ENCODE measurements at places on chromosomes 5 and 9.

- no peak for DNase-seq
These were observed 151.8 kb upstream of the RAD23B start for GRCh38 chr9:107131108-107131799.

DNA sequence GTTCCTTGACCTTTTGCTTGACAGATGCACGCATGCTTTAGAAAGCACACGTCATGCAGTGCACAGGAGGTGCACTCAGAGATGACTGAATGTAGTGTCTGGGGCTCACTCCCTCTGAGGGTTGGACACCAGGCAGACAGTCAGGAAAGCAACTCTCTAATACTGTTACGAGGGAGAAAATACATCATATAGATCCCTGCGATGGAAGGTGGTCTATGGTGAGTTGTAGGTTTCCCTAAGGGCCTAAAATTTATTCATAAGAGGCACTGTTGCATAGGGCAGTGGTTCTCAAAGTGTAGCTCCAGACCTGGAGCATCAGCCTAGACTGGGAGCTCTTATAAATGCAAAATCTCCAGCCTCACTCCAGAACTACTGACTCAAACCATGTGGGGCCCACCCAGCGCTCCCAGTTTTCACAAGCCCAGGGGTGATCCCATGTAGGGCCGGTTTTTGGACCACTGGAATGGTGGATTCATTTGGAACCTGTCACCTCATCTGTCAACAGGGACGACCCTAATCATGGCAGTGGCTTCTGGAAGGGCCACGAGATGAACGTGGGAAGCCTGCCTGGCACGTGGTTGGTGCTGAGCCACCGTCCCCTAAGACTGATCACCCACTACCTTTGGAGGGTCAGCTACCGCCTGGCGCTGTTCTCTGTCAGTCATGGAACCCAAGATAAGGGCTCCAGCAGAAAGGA is 16.8 kb upstream of the PHF19 start:
- no peak for DNase-seq

GRCh38 chr5:80227979-80228596 is 27.8 kb downstream of the SERINC5 start:
- DNase-seq = no peak

GRCh38 chr5:161847447-161847846 is 473 bp upstream of the GABRA1 start:
- DNase-seq = no peak

DNA sequence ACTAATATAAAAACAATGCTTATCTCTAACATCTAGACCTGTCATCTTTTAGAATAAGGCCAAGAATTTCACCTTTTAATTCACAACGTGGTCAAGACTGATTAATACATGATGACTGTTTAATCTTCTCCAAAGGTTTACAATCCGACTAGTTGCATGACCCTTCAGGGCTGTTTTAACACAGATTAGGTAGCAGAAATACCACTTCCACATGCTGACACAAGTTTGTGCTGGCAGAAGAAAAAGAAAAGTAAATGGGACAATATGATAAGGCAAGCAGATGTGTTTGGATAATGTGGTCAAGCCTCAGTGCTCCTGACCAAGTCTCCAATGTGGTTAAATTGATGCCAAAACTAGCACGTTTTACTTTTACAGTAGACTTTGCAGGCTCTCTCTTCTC is 31.1 kb downstream of the SEMA6A start:
- no peak for DNase-seq

DNA sequence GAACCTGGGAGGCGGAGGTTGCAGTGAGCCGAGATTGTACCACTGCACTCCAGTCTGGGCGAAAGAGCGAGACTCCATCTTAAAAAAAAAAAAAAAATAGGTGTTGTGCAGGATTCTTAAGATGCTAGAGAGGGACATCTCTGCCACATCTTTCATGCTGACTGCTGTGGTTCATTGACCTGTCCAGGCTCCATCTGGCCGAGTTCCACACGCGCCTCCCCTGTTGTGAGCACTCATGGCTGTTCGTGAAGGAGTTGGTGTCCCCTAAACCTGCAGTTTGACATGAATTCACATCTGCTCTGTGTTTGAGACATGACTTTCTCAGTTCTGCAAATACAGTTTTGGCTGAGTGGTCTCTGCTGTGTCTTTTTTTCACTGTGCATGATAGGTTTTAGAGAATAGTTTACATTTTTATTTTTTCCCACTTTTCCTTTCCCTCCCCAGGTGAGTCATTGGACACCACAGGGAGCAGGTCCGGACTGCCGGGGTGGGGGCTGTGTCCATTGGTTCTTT is 5.3 kb downstream of the NXNL2 start:
- no peak for DNase-seq

GRCh38 chr9:78397045-78397444 is 100.1 kb downstream of the PSAT1 start:
- no peak for DNase-seq

DNA sequence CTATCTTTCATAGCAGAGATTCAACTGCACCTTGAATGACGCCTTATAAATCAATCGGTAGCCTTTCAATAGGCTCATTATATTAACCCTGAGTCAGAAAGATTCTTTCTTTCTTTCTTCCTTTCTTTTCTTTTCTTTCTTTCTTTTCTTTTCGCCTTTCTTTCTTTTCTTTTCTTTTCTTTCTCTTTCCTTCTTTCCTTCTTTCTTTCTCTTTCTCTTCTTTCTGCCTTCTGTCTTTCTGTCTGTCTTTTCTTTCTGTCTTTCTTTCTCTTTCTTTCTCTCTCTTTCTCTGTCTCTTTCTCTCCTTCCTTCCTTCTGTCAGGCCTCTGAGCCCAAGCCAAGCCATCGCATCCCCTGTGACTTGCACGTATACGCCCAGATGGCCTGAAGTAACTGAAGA is 86.0 kb upstream of the CLINT1 start:
- no peak for DNase-seq

DNA sequence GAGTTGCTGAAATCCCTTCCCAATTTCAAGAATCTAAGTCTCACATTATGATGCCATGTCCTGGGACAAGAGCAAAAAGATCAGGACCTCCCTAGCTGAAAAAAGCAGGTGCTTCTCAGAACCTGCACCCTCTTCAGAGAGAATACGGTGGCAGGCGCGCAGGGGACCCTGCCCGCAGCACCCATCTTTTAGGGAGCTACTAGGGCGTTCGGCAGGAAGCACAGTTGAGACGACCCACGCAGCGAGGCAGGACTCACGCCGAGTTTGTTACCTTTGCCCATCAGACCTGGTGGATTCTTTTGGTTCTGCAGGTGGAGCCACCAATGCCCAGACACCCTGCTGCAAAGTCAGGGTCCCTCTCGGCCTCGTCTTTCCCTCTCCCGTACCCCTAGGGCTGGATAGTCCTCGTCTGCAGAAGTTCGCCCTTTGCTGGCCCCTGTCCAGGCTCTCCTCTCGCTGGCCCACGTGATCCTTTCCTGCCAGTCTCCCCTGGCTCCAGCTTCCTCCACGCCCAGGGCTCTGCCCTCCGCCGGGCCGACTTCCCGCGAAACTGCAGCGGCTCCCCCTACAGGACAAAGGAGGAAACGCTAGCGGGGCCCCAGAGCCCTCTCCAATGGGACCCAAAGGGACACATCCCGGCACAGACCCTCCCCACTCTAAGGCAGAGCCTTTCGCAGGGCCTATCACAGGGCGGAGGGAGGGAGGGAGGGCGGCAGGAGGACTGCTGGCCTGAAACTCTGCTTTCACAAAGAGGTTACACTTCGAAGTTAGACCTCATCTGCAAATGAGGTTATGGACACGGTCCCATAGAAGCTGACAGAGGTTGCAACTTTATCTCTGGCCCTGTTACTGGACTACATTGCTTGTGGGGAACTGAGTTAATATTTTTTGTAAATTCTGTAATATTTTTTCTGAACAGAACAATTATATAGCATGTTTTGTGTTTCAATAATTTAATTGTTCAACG is 28.8 kb downstream of the TMEM174 start:
- DNase-seq = peak; percentile 37

DNA sequence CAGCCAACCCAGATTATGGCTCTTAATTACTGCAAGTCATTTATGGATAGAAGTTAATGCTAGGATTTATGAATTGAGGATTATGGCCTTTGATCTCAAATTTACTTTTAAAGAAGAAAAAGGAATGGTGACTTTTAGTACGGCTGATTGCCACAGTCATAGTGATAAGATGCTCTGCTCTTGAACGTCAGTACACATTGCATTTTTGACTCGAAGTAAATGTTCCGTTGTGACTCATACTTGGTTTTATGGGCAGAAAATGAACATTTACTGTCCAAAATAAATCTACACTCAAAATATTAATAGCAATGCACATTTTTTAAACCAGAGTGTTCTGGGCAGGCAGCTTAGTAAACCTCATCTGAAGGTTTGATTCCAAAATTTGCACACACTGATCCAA is 830 bp downstream of the ADAMTSL1 start:
- no peak for DNase-seq

DNA sequence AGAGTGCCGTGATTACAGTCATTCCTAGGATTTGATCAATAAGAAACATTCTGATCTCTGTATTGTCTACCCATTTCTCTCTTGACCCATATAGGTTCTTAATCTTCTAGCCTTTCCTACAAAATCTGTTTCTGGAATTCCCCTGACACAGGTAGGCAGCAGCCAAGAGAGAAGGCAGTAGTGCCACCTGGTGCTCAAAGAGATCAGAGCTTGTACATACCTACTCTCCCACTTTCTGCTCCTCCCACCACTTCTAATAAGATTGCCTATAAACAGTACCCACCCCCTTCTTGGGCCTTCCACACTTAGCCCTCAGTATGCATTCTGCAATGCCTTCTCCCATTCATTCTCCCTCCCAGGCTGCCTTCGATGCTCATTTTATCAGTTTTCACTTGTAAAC is 117.4 kb upstream of the RORB start:
- peak; percentile 67 for DNase-seq

GRCh38 chr5:97417986-97418385 is 234.9 kb upstream of the RIOK2 start:
- DNase-seq = no peak

DNA sequence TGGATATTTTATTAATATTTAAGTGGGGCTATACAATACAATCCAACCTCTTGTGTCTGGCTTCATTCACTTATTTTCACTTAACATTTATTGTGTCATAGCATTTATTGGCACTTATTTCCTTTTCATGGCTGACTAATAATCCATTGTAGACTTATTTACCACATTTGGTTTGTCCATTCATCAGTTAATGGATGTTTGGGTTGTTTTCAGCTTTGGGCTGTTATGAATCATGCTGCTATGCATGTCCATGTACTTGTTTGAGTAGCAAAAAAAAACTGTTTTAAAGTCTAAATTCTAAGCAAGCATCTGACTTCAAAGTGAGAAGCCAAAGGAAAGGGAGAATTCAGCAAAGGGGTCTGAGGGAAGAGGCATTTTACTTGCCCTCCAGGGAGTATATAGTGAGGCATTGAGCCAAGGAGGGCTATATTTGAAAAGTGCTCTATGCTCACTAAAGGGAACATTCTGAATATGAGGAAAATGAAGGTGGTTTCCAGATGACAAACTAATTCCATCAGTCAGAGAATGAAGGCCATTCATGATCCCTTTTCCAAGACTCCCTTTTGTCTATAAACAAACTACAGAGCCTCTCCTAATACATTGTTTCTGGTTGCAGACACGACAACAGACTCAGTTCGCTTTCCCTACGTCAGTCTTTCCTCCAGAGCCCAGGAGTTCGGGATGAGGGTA is 532.8 kb upstream of the KLF4 start:
- no peak for DNase-seq

- DNase-seq = no peak
These were observed 6.3 kb upstream of the IRX2 start for GRCh38 chr5:2757563-2758351.

- DNase-seq = no peak
These were observed 145.4 kb downstream of the SPATA31D1 start for GRCh38 chr9:82134010-82134409.

GRCh38 chr5:982377-983237 is 26.0 kb upstream of the NKD2 start:
- no peak for DNase-seq

- no peak for DNase-seq
These were observed 9.0 kb downstream of the CREBRF start for GRCh38 chr5:173065155-173065554.

DNA sequence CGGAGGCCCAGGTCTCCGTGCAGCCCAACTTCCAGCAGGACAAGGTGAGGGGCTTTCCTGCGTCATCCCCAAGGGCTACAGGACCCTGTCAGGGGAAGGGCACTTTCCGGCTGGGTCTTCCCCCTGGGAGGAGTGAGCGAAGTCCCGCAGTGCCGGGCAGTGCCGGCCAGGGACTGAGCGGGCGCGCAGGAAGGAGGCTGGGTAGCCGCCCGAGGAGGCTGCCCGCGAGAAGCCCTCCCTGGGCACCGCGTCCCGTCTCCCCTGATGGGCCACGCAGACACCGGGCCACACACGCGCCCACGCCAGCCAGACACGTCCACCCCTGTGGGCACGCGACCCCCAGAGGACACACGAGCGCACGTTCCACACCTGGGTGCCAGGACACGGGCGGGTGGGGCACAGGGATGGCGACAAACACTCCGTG is 357 bp downstream of the PTGDS start:
- DNase-seq = no peak

DNA sequence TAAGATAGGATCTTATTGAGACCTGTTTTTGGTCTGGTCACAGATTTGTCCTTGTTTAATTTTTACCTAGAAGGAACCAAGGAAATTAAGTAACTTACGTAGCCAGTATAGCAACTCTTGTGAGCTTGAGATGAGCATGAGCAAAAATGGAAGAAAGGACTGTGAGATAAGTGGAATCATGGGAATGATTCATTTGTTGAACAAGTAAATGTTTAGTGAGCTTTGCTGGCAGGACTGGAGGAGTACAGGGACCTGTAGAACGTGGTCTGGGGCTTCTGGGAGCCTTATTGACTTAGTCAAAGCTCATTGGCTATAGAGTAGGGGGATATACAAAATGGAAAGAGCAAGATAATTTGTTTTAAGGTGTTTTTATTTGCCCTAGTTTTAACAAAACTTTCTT is 3.0 kb downstream of the RAD23B start:
- no peak for DNase-seq

DNA sequence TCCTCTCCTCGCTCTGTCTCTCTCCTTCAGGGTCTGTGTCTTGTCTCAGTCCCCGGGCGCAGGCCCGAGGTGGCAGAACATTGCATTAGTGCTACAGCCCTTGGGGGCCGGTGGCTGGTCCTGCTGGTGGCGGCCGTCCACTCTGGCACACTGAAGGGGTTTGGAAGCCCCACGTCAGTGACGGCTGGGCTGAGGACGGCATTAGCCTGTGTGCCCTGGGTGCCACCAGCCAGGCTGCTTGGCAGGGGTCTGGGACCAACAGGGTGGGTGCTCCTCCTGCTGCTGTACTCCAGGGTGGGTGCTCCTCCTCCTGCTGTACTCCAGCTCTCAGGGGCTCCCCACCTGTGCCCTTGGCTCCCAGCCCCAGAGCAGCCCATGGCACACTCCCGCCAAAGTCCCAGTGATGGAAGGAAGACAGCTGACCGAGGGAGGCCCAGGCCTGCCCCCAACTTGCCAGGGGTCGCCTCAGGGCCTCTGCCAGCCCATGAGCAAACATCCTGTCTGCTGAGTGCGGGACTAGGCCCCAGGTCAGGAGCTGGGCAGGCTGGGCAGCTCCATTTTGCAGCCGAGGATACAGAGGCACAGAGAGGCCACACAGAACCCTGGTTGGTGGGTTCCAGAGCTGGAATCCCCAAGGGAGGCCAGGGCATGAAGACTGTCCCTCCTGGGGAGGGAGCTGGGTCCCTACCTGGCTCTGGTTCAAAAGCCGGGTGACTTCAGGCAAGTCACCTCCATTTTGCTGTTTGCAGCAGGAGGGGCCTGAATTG is 27.3 kb downstream of the SARDH start:
- no peak for DNase-seq

- no peak for DNase-seq
These were observed 1609.7 kb upstream of the CDH9 start for GRCh38 chr5:28648108-28648507.

All from Jurkat, Clone E6-1 (cell line).